Type B pancreatic cell (in vitro differentiated cells): ENCODE measurements at places on chromosomes 7 and 10. TPM values are rescaled to one million over a fixed set of nuclear protein-coding genes. Genes with fewer than 3 reads are reported as not detected.
A peak's percentile ranks its signal among the peaks of the same experiment; 100 is the strongest.

The NPTX2 gene
- total RNA-seq, result 14.2 and 24.6 TPM in 2 replicates

The EBF3 gene
- 0.81 and 26.1 TPM in 2 replicates for total RNA-seq

The TAS2R4 gene
- 1.00 and 2.2 TPM in 2 replicates for total RNA-seq

The CHCHD3 gene
- 59.2 and 71.0 TPM in 2 replicates for total RNA-seq

The FOXI2 gene
- 0.21 and 4.8 TPM in 2 replicates for total RNA-seq

The OR2A42 gene
- total RNA-seq, result 0.10 TPM in 1 of 2 replicates, not detected in the other

The ENKUR gene
- 1.6 and 7.2 TPM in 2 replicates for total RNA-seq

DNA sequence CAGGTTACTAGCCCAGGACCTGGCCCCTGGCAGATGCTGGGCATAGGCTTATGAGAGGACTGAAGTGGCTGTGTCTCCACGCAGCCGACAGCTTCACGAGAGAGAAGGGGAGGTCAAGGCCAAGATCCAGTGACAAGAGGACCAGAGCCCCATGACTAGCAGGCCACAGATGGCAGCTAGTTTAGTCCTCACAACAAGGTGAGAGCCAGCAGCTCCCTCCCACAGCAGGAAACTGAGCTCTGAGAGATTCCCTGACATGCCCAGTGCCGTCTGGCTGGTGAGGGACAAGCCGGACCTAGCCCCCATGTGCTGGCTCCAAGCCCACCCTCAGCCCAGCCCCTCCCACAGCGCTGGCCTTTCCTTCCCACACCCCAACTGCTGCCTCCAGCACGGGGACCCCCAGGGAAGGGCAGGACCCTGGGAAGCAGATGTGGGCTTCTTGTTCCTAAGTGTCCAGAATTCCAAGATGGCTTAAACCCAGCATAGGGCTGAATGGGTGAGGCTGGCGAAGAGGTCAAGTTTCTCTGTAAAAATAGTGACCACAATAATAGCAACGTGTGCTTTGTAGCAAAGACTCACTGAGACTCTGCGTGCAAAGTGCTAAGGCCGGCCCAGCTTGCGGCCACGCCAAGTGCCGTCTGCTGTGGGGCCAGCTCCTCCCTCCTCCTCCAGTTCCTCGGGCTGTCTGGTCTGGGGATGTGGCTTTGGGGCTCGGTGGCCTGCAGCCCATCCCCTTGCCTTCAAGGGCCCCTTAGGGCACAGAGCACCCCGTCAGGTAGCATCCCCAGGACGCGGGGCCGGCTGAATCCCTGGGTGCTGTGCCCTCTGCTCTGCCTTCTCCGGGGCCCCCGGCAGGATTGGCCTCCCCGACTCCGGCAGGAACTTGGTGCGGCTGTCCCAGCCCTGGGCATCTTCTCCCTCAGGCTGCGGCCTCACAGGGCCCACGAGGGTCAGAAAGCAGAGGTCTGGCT is 7.8 kb upstream of the FAM20C start:
- H3K36me3 ChIP-seq, result peaks cover 3% of the 10 kb centered on the region
- no peak overlapping the region for H3K27ac ChIP-seq
- no peak overlapping the region for H3K4me3 ChIP-seq
- DNase-seq, result no peak
- peaks cover 4% of the 10 kb centered on the region for H3K4me1 ChIP-seq

GRCh38 chr7:27277628-27278027 is 35.0 kb downstream of the EVX1 start:
- DNase-seq, result no peak
- H3K36me3 ChIP-seq, result no peaks in the 10 kb centered on the region
- no peak overlapping the region for H3K27ac ChIP-seq
- peaks cover 4% of the 10 kb centered on the region for H3K4me1 ChIP-seq

- H3K36me3 ChIP-seq, result no peaks in the 10 kb centered on the region
- H3K4me3 ChIP-seq, result no peak overlapping the region
- H3K27ac ChIP-seq, result peak overlapping the region; percentile 37
- peaks cover 12% of the 10 kb centered on the region for H3K4me1 ChIP-seq
- peaks cover 22% of the 10 kb centered on the region for H3K27me3 ChIP-seq
Observed at GRCh38 chr7:134364619-134365037, 47.9 kb upstream of the SLC35B4 start.

- peak overlapping the region; percentile 96 for H3K27ac ChIP-seq
- no peaks in the 10 kb centered on the region for H3K27me3 ChIP-seq
- H3K4me1 ChIP-seq, result peaks cover 20% of the 10 kb centered on the region
- H3K36me3 ChIP-seq, result peaks cover 1% of the 10 kb centered on the region
- no peak for DNase-seq
Observed at GRCh38 chr7:91941450-91941849, 788 bp downstream of the AKAP9 start.

DNA sequence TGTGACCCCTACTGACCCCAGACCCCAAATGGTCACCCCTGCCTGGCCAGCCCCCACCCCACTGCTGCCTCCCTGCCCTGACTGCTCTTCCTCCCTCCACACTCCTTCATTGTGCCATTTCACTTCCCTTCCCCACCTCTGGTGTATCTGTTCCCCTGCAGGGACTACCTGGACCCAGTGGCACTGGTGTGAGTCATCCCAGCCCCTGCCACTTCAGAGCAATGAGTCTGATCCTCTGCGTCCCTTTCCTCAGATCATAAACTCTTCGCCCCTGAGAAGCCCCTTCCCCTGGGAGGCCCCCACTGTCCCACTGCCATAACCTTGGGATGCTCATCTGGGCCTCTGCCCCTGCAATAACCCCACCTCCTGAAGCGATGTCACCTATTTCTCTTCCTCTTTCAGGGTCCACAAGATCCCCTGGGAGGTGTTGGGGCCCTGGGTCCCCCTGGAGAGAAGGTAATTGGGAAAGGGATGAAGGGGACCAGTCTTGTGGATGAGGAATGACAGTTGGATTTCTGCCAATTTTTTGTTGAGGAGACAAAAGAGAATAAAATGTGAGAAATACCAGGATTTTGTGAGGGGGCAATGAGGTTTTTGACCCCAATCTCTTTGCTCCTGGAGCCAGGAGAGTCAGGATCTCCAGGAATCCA is 19.1 kb upstream of the VOPP1 start:
- no peaks in the 10 kb centered on the region for H3K36me3 ChIP-seq
- no peaks in the 10 kb centered on the region for H3K4me1 ChIP-seq
- H3K27me3 ChIP-seq, result peaks cover 8% of the 10 kb centered on the region
- no peak overlapping the region for H3K4me3 ChIP-seq
- DNase-seq, result no peak

GRCh38 chr10:61475449-61475873 is 22.3 kb upstream of the TMEM26 start:
- H3K36me3 ChIP-seq, result no peaks in the 10 kb centered on the region
- no peak for DNase-seq
- no peak overlapping the region for H3K4me3 ChIP-seq
- H3K27me3 ChIP-seq, result no peaks in the 10 kb centered on the region

GRCh38 chr7:71198887-71199286 is 66.9 kb downstream of the GALNT17 start:
- DNase-seq, result no peak
- H3K4me1 ChIP-seq, result no peaks in the 10 kb centered on the region

- H3K4me3 ChIP-seq, result no peak overlapping the region
- peaks cover 3% of the 10 kb centered on the region for H3K27me3 ChIP-seq
- DNase-seq, result no peak
- no peak overlapping the region for H3K27ac ChIP-seq
- H3K4me1 ChIP-seq, result no peaks in the 10 kb centered on the region
- no peaks in the 10 kb centered on the region for H3K36me3 ChIP-seq
Observed at GRCh38 chr7:94195201-94195600, 191.0 kb upstream of the BET1 start.

DNA sequence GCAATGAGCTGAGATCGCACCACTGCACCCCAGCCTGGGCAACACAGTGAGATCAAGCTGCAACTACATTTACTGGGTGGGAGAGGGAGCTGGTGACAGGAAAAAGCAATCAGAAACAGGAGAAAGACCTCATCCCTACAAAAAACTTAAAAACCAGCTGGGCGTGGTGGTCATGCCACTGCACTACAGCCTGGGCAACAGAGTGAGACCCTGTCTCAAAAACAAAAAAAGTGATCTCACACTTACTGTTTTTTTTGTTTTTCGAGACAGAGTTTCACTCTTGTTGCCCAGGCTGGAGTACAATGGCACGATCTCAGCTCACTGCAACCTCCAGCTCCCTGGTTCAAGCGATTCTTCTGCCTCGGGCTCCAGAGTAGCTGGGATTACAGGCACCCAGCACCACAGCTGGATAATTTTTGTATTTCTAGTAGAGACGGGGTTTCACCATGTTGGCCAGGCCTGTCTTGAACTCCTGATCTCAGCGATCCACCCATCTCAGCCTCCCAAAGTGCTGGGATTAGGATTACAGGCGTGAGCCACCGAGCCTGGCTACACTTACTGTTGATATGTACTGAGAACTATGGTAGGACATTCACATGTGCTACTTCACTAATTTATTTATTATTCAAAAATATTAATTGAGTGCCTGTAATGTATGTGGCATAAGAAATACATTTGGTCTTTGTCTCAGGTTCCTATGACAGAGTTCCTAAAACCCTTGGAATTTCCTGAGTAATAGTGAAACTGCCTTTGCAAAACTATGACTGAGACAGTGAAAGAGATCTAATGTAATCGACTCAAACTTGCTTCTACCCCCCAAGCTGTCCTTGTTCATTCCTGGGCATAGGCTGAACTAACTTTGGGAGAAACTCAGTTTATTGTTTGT is 27.7 kb upstream of the NRBF2 start:
- no peak overlapping the region for H3K4me3 ChIP-seq
- H3K4me1 ChIP-seq, result peaks cover 5% of the 10 kb centered on the region
- H3K36me3 ChIP-seq, result no peaks in the 10 kb centered on the region
- no peaks in the 10 kb centered on the region for H3K27me3 ChIP-seq
- H3K27ac ChIP-seq, result no peak overlapping the region
- no peak for DNase-seq

DNA sequence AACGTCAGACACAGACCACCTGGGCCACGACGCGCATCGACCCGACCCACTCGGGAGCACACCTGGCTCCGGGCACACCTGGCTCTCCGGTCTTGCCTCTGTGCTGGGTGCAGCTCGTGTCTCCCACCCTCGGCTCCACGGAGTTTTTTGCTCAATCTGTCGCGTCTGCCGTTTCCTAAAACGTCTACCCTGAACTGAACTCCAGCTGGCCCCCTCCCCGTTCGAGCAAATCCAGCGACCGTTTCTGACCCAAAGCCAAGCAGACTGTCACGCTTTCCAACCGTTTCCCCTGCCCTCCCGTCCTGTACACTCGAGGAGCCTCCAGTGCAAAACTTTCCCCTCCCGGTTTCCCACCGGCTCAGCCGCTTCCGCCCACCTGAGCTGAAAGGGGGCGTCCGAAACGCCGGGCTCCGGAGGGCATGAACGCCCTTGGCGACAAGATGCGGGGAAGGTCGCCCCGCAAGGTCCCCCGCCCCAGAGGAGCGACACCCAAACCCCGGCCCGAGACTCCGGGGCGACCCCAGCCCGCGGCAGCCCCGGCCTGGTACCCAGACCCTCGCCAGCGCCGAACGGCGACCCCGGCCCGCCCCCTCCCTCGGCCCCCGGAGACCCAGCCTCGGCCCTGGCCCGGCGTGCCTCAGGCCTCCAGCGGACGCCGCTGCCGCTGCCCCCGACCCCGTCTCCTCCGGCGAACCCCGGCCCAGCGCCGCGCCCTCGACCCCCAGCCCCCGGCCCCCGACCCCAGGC is 557 bp downstream of the CYTH3 start:
- H3K4me3 ChIP-seq, result peak overlapping the region; percentile 96
- peaks cover 36% of the 10 kb centered on the region for H3K4me1 ChIP-seq
- no peak for DNase-seq
- peak overlapping the region; percentile 75 for H3K27ac ChIP-seq
- H3K36me3 ChIP-seq, result no peaks in the 10 kb centered on the region
- H3K27me3 ChIP-seq, result peaks cover 5% of the 10 kb centered on the region

DNA sequence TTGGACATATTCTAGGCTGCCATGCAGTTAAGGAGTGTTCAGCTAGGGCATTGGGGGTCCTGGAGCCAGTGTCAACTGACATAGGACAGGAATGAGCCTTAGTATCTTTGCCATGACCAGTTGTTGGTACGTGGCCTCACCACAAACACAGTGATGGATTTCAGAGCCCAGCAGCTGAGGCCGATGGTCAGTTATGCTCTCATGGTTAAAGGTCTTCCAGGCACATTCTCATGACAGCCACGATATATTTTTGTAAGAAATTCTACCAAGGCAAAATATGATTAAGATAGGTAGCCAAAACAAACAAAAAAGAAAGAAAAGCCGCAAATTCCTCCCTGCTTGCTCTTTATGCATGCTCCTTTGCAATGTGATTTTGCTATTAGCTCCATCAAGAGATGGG is 47.8 kb downstream of the CDHR3 start:
- no peak overlapping the region for H3K27ac ChIP-seq
- no peak overlapping the region for H3K4me3 ChIP-seq
- DNase-seq, result no peak
- no peaks in the 10 kb centered on the region for H3K36me3 ChIP-seq
- peaks cover 26% of the 10 kb centered on the region for H3K4me1 ChIP-seq
- H3K27me3 ChIP-seq, result peaks cover 7% of the 10 kb centered on the region

GRCh38 chr7:140672382-140673062 is at the start of gene ADCK2:
Gene ADCK2 (plus strand): TSS chr7:140672945. CDS start chr7:140673331, 386 bp downstream.
- peaks cover 1% of the 10 kb centered on the region for H3K36me3 ChIP-seq
- H3K4me1 ChIP-seq, result peaks cover 22% of the 10 kb centered on the region
- no peaks in the 10 kb centered on the region for H3K27me3 ChIP-seq
- peak within 1 kb of the TSS; percentile 90 for H3K4me3 ChIP-seq
- H3K27ac ChIP-seq, result peak within 1 kb of the TSS; percentile 86

- peaks cover 32% of the 10 kb centered on the region for H3K27me3 ChIP-seq
- H3K4me1 ChIP-seq, result peaks cover 5% of the 10 kb centered on the region
- DNase-seq, result no peak
- H3K4me3 ChIP-seq, result no peak overlapping the region
- no peaks in the 10 kb centered on the region for H3K36me3 ChIP-seq
Observed at GRCh38 chr10:99369126-99369525, 40.0 kb downstream of the CNNM1 start.

- H3K36me3 ChIP-seq, result no peaks in the 10 kb centered on the region
- peaks cover 23% of the 10 kb centered on the region for H3K4me1 ChIP-seq
- H3K27me3 ChIP-seq, result peaks cover 6% of the 10 kb centered on the region
- DNase-seq, result peak; percentile 50
- peak overlapping the region; percentile 68 for H3K27ac ChIP-seq
- H3K4me3 ChIP-seq, result peak overlapping the region; percentile 45
Observed at GRCh38 chr10:110203500-110204455, 3.6 kb upstream of the MXI1 start.

GRCh38 chr10:48533540-48533939 is 71.3 kb downstream of the ARHGAP22 start:
- H3K4me1 ChIP-seq, result no peaks in the 10 kb centered on the region
- H3K27me3 ChIP-seq, result peaks cover 12% of the 10 kb centered on the region
- no peaks in the 10 kb centered on the region for H3K36me3 ChIP-seq
- H3K27ac ChIP-seq, result no peak overlapping the region
- DNase-seq, result no peak

GRCh38 chr10:130487566-130487965 is 351.4 kb downstream of the GLRX3 start:
- DNase-seq, result no peak
- H3K4me1 ChIP-seq, result peaks cover 18% of the 10 kb centered on the region
- H3K27ac ChIP-seq, result no peak overlapping the region
- no peak overlapping the region for H3K4me3 ChIP-seq
- H3K27me3 ChIP-seq, result peaks cover 12% of the 10 kb centered on the region
- no peaks in the 10 kb centered on the region for H3K36me3 ChIP-seq

GRCh38 chr7:78125884-78126283 is 327.3 kb downstream of the PHTF2 start:
- no peaks in the 10 kb centered on the region for H3K4me1 ChIP-seq
- DNase-seq, result no peak
- peaks cover 16% of the 10 kb centered on the region for H3K27me3 ChIP-seq
- peak overlapping the region; percentile 43 for H3K27ac ChIP-seq
- no peak overlapping the region for H3K4me3 ChIP-seq

GRCh38 chr7:88835147-88835728 is 39.7 kb upstream of the TEX47 start:
- DNase-seq, result no peak
- no peaks in the 10 kb centered on the region for H3K4me1 ChIP-seq
- no peak overlapping the region for H3K27ac ChIP-seq
- no peak overlapping the region for H3K4me3 ChIP-seq
- no peaks in the 10 kb centered on the region for H3K27me3 ChIP-seq
